ENCODE measurements at places on chromosomes 6 and 20.

DNA sequence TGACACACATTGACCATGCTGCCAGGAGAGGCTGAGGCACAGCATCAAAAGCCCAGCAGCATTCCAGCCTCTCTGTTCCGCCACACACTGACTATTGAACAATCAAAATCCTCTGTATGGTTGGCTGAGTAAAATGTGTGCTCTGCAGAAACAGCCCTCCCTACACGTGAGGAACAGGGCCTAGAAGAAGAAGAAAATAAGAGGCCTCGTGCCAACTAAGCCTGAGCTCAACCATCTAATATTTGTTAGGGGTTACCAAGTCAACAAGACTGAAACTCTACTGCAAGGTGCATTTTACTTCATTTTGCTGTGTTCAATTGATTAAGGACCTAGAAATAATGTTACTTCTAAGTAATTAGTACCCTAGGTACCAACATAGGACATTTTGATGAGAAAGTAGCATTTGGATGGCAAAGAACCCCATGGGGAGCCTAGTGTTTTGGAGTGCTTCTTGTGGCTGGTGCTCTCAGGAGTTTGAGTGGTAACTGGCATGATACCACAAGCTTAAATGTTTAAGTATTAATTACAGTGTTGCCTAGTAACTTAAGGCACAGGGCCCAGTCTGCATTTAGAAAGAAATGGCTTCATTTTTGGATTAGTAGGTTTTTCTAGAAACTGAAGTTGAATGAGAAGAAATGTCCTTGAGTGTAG, 146.6 kb upstream of the PLN start:
- DNase-seq, result no peak

DNA sequence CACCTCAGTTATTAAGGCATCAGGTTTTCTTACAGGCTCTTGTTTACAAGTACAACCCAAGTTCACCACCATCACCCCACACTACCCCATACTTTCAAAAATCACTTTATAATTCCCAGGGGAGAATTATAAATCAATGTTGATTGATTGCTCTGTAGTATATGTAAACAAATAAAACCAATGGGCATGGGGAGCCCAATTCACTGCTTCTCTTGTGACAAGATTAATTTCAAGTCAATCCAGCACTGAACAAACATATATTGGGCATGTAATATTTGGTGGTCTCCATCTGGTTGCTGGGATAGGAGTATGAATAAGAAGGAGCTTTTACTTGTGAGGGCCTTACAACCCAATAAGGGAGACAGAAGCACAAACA, 95.8 kb downstream of the CLVS2 start:
- DNase-seq, result no peak

DNA sequence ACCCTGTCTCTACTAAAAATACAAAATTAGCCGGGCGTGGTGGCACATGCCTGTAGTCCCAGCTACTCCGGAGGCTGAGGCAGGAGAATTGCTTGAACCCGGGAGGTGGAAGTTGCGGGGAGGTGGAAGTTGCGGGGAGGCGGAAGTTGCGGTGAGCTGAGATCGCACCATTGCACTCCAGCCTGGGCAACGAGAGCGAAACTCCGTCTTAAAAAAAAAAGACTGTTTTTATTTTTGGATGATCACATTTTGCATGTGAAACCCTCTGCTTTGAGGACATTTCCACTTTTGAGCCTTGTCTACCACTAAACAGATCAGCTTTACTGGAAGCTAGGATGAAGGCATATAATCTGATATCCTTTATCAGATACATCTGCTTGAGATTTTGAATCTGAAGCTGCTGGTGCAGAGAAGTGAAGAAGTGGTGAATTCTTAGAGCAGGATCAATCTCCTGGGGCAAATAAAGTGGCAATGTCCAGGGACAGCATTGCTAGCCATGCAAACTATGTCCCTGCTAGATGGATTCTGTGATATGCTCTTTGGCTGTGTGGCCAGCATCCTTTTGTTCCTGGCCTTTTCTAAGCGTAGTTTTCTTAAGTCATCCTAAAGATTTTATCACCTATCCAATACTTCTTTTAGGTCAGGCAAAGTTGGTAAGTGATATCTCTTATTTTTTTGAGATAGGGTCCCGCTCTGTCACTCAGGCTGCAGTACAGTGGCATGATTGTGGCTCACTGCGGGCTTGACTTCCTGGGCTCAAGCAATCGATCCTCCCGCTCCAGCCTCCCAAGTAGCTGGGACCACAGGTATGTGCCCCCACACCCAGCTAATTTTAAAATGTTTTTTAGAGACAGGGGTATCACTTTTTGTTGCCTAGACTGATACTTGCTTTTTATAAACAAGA, 23.3 kb downstream of the RBL1 start:
- no peak for DNase-seq

- DNase-seq, result no peak
Measured at GRCh38 chr6:151096691-151097606, 142.8 kb upstream of the AKAP12 start.

DNA sequence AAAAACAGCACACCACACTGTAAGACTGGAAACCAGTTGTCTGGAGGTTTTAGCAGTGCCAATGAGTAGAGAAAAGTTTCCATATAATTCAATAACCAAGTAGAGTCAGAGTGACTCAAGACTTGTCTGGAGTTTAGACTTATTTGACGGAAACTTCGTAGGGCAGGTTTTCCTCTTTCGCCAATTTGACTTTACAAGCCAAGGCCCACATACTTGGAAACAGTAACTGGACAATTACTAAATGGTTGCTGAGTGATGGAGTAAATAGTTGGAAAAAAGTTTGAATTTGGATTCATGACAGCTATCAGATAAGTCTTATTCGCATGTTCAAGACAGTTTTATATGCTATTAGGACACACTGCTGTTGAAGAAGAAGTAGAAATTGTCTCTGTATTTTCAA, 48.1 kb upstream of the CTAGE9 start:
- DNase-seq, result no peak

DNA sequence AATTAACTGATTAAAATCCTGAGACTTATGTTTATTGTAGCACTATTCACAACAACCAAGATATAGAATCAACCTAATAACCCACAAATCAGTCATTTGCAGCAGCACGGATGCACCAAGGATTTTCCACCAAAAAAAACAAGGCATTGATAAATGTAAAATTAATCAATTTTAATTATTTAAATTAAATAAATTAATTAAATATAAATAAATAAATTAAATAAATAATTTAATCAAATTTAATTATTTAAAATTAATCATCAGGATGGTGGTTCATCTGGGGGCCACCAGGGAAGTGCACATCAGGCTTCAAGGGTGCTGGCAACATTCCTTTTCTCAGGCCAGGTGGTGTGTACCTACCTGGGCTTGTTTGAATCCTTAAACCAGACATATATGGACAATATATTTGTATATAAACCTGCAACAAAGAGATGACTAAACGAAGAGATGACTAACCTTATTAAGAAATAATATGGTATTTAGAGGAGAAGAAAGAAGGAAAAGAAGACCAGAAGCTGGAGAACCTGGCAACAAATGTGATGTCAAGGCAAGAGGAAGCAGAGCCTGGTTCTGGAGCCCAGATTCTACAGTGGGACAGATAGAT, 89.2 kb downstream of the CD164 start:
- DNase-seq, result no peak

DNA sequence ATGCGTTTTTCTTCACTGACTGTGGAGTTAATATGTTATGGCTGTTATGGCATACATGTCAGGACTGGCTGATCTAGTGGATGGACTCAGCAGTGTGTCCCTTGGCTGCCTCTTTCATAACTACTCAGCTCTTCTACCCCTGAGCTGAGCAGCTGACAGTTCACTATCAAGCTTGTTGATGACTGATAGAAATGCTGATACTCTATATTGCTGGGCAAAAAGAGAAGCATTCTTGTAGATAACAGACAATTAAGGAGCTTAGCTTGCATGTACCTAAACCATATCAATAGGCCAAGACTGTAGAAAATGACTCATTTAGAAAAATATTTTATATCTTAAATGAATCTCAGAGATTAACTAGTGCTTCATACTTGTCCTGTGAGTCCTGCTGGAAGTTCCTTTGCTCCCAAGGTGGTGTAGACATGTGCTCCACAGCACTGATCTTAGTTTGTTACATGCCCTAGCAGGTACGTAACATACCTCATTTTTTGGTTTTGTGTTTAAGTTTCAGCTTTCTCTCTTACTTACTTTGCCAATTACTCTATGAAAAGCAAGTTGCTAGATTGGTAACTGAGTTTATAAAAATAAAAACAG, 236.9 kb downstream of the GMDS start:
- DNase-seq, result no peak

DNA sequence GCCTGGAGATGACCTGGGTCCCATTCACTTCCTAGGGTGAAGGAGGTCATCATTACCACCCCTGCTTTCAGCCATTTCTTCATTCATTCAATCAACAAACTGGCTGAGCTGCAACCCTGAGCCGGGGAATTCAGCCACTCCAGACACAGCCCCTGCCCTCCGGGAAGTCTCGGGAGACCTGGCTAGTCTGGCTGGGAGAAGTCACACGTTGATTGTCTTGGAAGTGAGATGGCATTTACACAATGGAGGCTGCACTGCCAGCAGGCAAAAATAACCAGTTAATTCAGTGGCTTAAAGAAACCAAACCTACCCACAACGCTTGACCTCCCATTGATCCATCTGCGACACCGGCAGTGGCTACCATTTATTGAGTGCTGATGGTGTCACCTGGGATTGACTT, 2.0 kb upstream of the PMEPA1 start:
- no peak for DNase-seq

DNA sequence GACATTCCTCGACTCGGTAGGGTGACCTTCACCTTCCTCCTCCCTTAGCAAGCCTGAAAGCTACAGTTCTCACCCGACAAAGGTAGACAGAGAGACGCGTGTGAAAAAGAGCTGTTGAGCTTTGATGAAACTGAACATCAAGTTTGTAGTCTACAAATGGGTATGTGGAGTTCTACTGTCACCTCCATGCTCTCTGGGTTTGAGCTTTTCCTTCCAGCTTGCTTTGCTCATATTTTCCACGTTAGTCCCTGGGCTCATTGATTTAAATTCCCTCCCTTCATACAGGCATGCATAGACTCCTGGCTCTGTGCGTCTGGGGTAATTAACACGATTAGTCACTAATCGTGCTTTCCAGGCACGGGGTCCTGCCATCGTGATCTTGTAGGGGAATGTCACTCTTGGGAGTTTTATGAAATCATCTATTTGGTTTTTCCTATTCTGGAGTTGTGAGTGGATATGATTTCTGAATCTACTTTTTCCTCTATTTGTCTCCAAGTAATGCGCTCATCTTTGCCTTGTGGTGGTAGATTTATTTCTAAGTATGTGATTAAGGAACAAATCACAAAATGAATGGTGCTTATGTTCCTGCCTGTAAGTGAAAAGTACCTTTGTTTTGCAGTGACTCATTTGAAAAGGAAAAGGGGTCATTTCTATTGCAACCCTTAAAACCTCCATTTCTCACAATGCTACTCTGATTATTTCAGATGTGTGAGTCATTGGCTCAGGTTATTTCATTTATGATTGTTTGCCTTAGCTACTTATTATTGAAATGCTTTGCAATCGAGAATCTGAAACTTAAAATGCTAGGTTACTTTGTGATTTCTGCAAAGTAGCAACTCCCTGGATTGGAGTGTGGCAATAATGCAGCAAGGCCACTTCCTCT, 154.6 kb downstream of the ZDHHC14 start:
- no peak for DNase-seq

DNA sequence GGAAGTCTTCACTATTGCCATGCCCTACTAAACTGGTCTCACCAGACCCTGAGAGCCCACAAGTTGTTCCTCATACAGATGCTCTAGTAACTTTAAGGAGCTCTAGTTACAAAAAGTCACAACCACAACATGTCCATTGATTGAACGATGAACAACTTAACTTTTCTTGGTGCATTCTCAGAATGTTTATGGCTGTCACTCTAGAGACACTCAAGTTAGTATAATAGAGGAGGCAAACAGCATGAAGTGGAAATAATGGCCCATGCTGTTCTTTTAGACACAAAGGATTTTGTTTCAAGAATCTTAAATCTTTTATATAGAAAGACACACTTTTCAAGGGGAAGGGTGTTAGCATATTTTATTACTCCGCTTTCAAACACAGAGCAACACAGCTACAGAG, 934.4 kb downstream of the HACE1 start:
- DNase-seq, result no peak

GRCh38 chr20:9408422-9409300, 105.7 kb upstream of the LAMP5 start:
- DNase-seq, result no peak

GRCh38 chr6:52536424-52536916, 40.4 kb downstream of the TRAM2 start:
- DNase-seq, result no peak

- DNase-seq, result no peak
Measured at GRCh38 chr6:42159431-42160024, 13.6 kb upstream of the GUCA1A start.

- peak; percentile 74 for DNase-seq
Measured at GRCh38 chr20:36574366-36575135, 1.2 kb downstream of the TGIF2 start.

DNA sequence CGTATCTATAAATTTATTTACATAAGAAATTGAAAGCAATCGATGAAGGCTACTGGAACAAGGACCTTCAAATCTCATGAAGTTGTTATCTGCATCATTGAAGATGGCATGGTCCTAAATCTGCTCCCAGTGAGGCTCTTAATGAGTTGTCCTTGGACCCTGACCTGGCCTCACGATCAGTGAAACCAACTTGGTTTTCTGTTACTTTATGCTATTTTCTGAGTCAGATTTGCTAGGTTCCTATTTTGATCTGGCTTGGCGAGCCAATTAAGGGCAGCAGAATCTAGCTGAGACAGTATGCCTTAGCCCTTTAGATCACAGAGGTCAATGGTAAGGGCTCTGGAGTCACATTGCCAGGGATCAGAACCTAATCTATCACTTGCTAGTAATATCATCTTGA, 30.1 kb upstream of the NOX3 start:
- DNase-seq, result no peak

DNA sequence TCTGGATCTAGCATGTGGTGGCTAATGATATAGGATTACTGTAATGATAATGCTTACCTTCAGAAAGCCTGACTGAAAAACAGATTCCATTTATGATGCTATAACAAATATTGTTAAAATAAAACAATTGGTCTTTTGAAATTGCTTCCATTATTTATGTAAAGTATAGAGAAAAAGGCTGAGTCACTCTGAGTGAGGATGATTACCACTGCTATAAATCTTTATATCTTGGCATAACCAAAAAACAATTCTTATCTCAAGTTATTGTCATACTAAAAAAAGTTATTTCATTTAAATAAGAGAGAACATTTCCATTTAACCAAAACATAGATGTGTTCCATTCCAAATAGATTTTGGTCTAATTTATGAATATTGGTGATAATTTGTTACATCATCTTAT, 53.0 kb upstream of the DST start:
- DNase-seq, result no peak

Measured in left forelimb (tissue), 1 donor.